ENCODE measurements at places on chromosomes 6 and 20. TPM values are rescaled to one million over a fixed set of nuclear protein-coding genes. Genes with fewer than 3 reads are reported as not detected.

DNA sequence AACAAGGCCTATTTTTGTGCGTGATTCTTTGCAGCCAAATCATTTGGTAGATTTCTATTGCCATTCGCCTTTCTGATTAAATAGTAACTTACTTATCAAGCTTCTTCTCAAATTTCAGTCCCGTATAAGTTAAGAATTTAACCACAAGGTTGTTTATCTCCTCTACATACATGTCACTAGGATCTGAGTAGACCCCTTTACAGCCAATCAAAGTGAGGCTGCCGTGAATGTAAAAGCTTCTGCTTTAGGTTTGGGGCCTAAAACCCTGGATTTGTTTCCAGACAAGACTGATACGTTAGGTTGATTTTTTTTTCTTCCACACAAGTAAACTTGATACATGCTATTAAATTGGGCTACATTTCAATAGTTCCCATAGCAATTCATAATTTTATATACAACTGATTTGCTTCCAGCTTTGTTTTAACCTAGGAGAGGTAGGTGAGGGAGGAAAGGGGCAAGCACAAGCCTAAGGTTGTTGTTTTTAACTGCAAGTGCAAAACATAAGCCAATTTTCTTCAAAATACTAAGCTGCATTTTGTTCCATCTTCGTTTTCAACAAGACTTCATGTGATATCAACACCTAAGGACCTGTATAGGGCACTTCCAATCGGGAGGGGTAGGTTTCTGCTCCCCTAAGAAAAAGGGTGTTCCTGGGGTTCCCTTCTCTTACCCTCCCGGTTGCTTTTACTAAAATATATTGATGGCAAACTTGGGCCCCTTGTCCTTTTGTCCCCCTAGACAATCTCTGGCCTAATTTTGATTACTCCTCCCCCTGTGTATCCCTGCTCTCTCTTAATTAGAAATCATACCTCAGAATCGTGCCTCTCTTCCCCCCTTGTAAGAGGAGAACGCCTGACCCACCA is 1.7 kb downstream of the RANBP9 start:
- H3K4me3 ChIP-seq, result peak overlapping the region; percentile 99
- no peak for DNase-seq
- peaks cover 34% of the 10 kb centered on the region for H3K4me1 ChIP-seq
- no peaks in the 10 kb centered on the region for H3K27me3 ChIP-seq
- peaks cover 4% of the 10 kb centered on the region for H3K36me3 ChIP-seq
- H3K27ac ChIP-seq, result peak overlapping the region; percentile 96

DNA sequence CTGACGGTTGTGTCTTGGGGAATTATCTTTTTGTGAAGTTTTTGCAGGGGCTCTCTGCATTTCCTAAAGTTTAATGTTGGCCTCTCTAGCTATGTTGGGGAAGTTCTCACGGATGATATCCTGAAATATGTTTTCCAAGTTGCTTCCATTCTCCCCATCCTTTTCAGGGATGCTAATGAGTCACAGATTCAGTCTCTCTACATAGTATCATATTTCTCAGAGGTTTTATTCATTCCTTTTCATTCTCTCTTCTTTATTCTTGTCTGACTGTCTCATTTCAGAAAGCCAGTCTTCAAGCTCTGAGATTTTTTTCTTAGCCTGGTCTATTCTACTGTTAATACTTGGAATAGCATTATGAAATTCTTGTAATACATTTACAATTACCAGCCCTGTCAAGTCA is 61.3 kb downstream of the UNC5CL start:
- H3K4me3 ChIP-seq, result no peak overlapping the region
- peaks cover 71% of the 10 kb centered on the region for H3K27me3 ChIP-seq
- no peak overlapping the region for H3K27ac ChIP-seq

GRCh38 chr6:53358440-53359094 is 9.8 kb upstream of the ELOVL5 start:
- H3K4me1 ChIP-seq, result peaks cover 16% of the 10 kb centered on the region
- H3K27ac ChIP-seq, result peak overlapping the region; percentile 88
- DNase-seq, result no peak
- H3K4me3 ChIP-seq, result peak overlapping the region; percentile 87

GRCh38 chr6:44733868-44734267 is 346.4 kb downstream of the CDC5L start:
- H3K4me3 ChIP-seq, result no peak overlapping the region
- H3K27ac ChIP-seq, result no peak overlapping the region
- H3K4me1 ChIP-seq, result peaks cover 51% of the 10 kb centered on the region
- H3K36me3 ChIP-seq, result peaks cover 2% of the 10 kb centered on the region
- no peaks in the 10 kb centered on the region for H3K27me3 ChIP-seq
- DNase-seq, result peak; percentile 46

- no peaks in the 10 kb centered on the region for H3K36me3 ChIP-seq
- no peak overlapping the region for H3K4me3 ChIP-seq
These were observed 143.6 kb upstream of the SALL4 start for GRCh38 chr20:51945881-51946280.

The NKAIN4 gene
- not detected for total RNA-seq

DNA sequence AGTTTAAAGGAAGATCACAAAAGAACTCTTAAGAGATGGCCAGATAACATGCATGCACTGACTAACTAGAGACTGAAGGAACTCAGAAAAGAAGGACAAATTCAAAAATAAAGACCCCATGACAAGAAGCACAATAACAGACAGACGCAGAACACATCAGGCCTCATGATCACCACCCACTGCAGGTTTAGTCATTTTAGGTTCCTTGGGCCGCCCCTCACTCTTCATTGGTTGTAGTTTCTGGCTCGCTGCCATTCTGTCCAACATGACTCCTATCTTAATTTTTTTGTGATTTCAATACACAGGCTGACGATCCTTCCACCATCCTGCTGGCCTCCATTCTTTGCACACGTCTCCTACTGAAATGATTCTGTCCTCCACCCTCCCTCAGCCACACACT is 21.6 kb downstream of the STX7 start:
- H3K4me3 ChIP-seq, result no peak overlapping the region
- peaks cover 8% of the 10 kb centered on the region for H3K4me1 ChIP-seq
- H3K27me3 ChIP-seq, result no peaks in the 10 kb centered on the region
- no peak overlapping the region for H3K27ac ChIP-seq
- H3K36me3 ChIP-seq, result peaks cover 26% of the 10 kb centered on the region
- DNase-seq, result no peak

- no peaks in the 10 kb centered on the region for H3K36me3 ChIP-seq
- no peak overlapping the region for H3K27ac ChIP-seq
- no peak overlapping the region for H3K4me3 ChIP-seq
- no peaks in the 10 kb centered on the region for H3K4me1 ChIP-seq
These were observed 222.7 kb upstream of the OPRM1 start for GRCh38 chr6:153816366-153816765.

GRCh38 chr20:3711484-3711941 is 887 bp downstream of the SIGLEC1 start:
- H3K36me3 ChIP-seq, result no peaks in the 10 kb centered on the region
- H3K4me3 ChIP-seq, result no peak overlapping the region
- no peaks in the 10 kb centered on the region for H3K27me3 ChIP-seq
- no peak overlapping the region for H3K27ac ChIP-seq
- H3K4me1 ChIP-seq, result peaks cover 24% of the 10 kb centered on the region

The LEMD2 gene
- 70.4 TPM for total RNA-seq

- H3K36me3 ChIP-seq, result no peaks in the 10 kb centered on the region
- no peak for DNase-seq
- no peak overlapping the region for H3K27ac ChIP-seq
- H3K4me1 ChIP-seq, result peaks cover 44% of the 10 kb centered on the region
- H3K27me3 ChIP-seq, result peaks cover 8% of the 10 kb centered on the region
These were observed 110.6 kb upstream of the PTPN1 start for GRCh38 chr20:50399555-50399916.

The WFDC2 gene
- not detected for total RNA-seq

GRCh38 chr6:4615231-4615630 is 161.0 kb upstream of the CDYL start:
- peaks cover 15% of the 10 kb centered on the region for H3K27me3 ChIP-seq
- H3K4me3 ChIP-seq, result no peak overlapping the region
- H3K36me3 ChIP-seq, result no peaks in the 10 kb centered on the region
- no peak for DNase-seq
- H3K4me1 ChIP-seq, result peaks cover 8% of the 10 kb centered on the region
- no peak overlapping the region for H3K27ac ChIP-seq

DNA sequence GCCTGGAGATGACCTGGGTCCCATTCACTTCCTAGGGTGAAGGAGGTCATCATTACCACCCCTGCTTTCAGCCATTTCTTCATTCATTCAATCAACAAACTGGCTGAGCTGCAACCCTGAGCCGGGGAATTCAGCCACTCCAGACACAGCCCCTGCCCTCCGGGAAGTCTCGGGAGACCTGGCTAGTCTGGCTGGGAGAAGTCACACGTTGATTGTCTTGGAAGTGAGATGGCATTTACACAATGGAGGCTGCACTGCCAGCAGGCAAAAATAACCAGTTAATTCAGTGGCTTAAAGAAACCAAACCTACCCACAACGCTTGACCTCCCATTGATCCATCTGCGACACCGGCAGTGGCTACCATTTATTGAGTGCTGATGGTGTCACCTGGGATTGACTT is 2.0 kb upstream of the PMEPA1 start:
- DNase-seq, result no peak
- H3K36me3 ChIP-seq, result no peaks in the 10 kb centered on the region
- H3K4me3 ChIP-seq, result no peak overlapping the region
- H3K4me1 ChIP-seq, result peaks cover 54% of the 10 kb centered on the region
- H3K27me3 ChIP-seq, result no peaks in the 10 kb centered on the region

DNA sequence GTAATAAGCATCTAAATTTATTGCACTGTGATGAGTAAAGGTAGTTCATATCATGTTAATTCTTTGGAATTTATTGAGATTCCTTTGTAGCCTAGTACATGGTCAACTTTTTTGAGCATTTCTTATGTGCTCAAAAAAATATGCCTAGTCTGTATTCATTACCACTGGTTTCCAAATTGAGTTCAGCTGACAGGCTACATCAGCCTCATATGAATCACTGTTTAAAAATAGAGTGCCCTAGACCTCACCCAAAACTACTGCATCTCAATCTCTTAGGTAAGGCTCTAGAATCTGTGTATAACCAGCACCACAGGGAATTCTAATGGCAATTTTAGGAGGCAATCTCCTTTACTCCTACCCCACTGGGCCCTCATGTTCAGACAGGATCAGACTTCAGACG is 16.7 kb upstream of the FOXF2 start:
- H3K27ac ChIP-seq, result no peak overlapping the region
- DNase-seq, result no peak
- H3K4me3 ChIP-seq, result no peak overlapping the region
- H3K36me3 ChIP-seq, result no peaks in the 10 kb centered on the region

DNA sequence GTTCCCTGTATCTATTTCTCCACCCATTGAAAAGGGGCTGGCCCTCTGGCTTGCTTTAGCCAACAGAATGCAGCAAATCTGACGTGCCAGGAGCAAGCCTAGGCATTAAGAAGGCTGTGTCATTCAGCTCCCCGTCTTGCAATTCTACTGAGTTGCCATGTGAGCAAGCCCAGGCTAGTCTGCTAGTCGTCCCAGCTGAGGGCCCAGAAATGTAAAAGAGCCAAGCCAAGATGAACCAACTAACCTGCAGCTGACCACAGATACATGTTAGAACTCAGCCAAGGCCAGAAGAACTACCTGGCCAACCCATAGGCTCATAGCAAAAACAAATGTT is 30.1 kb downstream of the PREP start:
- no peak for DNase-seq
- H3K4me3 ChIP-seq, result no peak overlapping the region
- H3K27ac ChIP-seq, result peak overlapping the region; percentile 62
- peaks cover 29% of the 10 kb centered on the region for H3K4me1 ChIP-seq
- no peaks in the 10 kb centered on the region for H3K27me3 ChIP-seq

The AGER gene
- total RNA-seq, result 4.1 TPM

DNA sequence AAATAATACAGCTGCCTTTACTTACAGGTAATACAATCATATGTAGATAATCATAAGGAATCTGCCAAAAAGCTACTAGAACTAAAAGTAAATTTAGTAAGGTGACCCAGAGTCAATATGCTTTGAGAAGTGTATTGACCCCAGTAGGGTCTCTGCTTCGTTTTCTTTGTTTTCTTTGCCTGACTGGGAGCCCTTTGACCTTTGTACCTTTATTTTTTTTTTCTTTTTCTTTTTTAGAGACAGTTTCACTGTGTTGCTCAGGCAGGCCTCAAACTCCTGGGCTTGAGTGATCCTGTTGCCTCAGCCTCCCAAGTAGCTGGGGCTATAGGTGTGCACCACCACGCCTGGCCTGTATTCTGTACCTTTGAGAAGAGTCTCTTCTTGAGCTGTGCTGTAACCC is 17.9 kb downstream of the RAB5IF start:
- no peaks in the 10 kb centered on the region for H3K27me3 ChIP-seq
- DNase-seq, result no peak
- no peaks in the 10 kb centered on the region for H3K4me1 ChIP-seq
- no peak overlapping the region for H3K27ac ChIP-seq
- H3K36me3 ChIP-seq, result no peaks in the 10 kb centered on the region
- H3K4me3 ChIP-seq, result no peak overlapping the region

- peak overlapping the region; percentile 83 for H3K27ac ChIP-seq
- H3K36me3 ChIP-seq, result no peaks in the 10 kb centered on the region
- DNase-seq, result no peak
- no peak overlapping the region for H3K4me3 ChIP-seq
- H3K27me3 ChIP-seq, result no peaks in the 10 kb centered on the region
These were observed 19.8 kb downstream of the PTK7 start for GRCh38 chr6:43095939-43096338.

DNA sequence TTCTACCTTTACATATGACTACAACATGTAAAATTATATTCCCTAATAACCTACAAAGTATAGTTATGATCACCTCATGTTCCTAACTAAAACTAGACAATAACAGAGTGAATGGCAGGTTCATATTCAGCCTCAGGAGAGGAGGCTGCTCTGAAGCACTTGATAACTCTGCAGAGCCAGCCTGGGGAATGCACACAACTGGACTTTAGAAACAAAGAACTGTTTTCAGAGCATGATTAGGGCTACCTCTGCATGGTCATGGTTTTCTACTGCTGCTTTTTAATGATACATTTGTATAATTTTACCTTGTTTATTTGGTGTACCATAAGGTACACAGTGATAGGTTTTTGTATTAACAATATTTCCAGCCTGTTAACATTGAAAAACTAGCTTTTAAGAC is 50.3 kb downstream of the TRPC4AP start:
- no peak overlapping the region for H3K4me3 ChIP-seq
- no peaks in the 10 kb centered on the region for H3K4me1 ChIP-seq
- H3K36me3 ChIP-seq, result peaks cover 37% of the 10 kb centered on the region
- no peak for DNase-seq
- no peak overlapping the region for H3K27ac ChIP-seq

- H3K4me1 ChIP-seq, result no peaks in the 10 kb centered on the region
- no peak for DNase-seq
- no peak overlapping the region for H3K27ac ChIP-seq
- H3K36me3 ChIP-seq, result no peaks in the 10 kb centered on the region
- no peak overlapping the region for H3K4me3 ChIP-seq
- no peaks in the 10 kb centered on the region for H3K27me3 ChIP-seq
These were observed 668.2 kb downstream of the DOK5 start for GRCh38 chr20:55143601-55144000.

The ALDH8A1 gene
- total RNA-seq, result 0.42 TPM

GRCh38 chr6:67640484-67640883 is 994.6 kb upstream of the ADGRB3 start:
- no peak for DNase-seq
- no peaks in the 10 kb centered on the region for H3K27me3 ChIP-seq
- H3K36me3 ChIP-seq, result no peaks in the 10 kb centered on the region
- H3K27ac ChIP-seq, result peak overlapping the region; percentile 97

- H3K4me1 ChIP-seq, result peaks cover 6% of the 10 kb centered on the region
- no peak for DNase-seq
- H3K27ac ChIP-seq, result no peak overlapping the region
- no peak overlapping the region for H3K4me3 ChIP-seq
- H3K27me3 ChIP-seq, result peaks cover 4% of the 10 kb centered on the region
These were observed 210.8 kb downstream of the TBXT start for GRCh38 chr6:165956874-165957273.

- no peaks in the 10 kb centered on the region for H3K36me3 ChIP-seq
- DNase-seq, result no peak
- peaks cover 7% of the 10 kb centered on the region for H3K27me3 ChIP-seq
These were observed 4.2 kb downstream of the GSTA2 start for GRCh38 chr6:52759085-52759484.
